Ascending aorta (tissue), 2 donors: ENCODE measurements at places on chromosomes 7 and 10. TPM values are rescaled to one million over a fixed set of nuclear protein-coding genes. Genes with fewer than 3 reads are reported as not detected.

TPK1 gene
- 3.7 TPM for total RNA-seq

MMP21 gene
- total RNA-seq, result not detected

CPA2 gene
- not detected for total RNA-seq

CC2D2B gene
- 3.9 TPM for total RNA-seq

CCL26 gene
- total RNA-seq, result not detected

ZC3HAV1L gene
- total RNA-seq, result 29.1 TPM

XRCC2 gene
- total RNA-seq, result 0.11 TPM

DNA sequence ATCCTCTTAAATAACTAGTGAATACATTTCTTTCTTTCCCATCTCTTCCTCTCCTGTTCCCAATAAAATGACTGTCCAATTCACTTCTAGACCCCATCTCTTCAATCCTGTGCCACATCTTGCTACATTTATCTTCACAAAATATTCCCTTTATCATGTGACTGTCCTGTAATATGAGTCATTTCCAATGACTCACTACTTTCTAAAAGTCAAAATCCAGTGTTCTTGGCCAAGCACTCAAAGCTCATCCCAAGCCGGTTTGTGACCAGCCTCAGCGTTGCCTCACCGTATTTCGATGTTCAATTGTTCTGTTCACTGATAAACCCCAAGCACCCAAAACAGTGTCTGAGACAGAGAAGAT lies 104.7 kb downstream of the PARD3 start:
- H3K4me1 ChIP-seq, result peaks cover 26% of the 10 kb centered on the region
- H3K4me3 ChIP-seq, result no peak overlapping the region
- DNase-seq, result no peak
- H3K27me3 ChIP-seq, result no peaks in the 10 kb centered on the region
- no peaks in the 10 kb centered on the region for H3K36me3 ChIP-seq

GRCh38 chr7:121449329-121449728 lies 53.2 kb upstream of the FAM3C start:
- H3K27ac ChIP-seq, result no peak overlapping the region
- no peak for DNase-seq
- no peaks in the 10 kb centered on the region for H3K27me3 ChIP-seq
- H3K4me1 ChIP-seq, result no peaks in the 10 kb centered on the region
- H3K36me3 ChIP-seq, result no peaks in the 10 kb centered on the region

- H3K27ac ChIP-seq, result no peak overlapping the region
- no peaks in the 10 kb centered on the region for H3K36me3 ChIP-seq
- H3K4me3 ChIP-seq, result no peak overlapping the region
- no peak for DNase-seq
Observed at GRCh38 chr7:147535701-147536111, 1054.9 kb upstream of the C7orf33 start.

DNA sequence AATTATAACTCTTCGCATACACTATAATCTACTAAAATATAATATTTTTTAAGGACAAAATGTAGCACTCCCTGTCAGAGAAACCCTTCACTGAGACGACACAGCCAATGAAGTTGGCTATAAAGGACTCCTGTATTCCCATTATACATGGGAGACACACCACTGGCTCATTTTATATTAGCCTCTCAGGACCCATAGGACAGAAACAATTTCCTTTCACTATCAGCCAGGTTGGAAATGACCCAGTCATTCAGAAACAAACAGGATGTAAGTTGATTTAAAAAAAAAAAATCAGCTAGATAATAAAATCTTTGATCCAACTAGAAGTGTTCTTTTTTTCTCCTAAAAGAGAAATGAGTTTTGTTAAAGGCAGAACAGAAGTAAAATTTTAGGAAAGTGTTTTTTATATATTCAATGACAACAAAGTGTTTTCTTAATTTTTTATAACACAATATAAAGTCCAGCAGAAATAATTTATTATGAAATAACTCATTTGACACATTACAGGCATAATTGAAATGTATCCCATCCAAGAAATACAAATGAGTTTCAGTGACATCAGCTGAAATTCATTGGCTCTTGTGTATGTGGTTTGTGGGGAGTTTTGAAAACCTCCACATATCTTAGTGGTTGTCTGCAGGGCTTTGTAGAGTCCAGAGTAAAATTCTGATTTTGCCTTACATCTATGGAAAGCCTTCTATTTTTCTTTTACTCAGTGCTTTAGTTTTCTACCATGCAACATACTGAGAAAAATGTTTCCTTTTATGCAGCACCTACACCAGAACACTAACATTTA lies 64.1 kb downstream of the CTTNBP2 start:
- H3K36me3 ChIP-seq, result no peaks in the 10 kb centered on the region
- no peaks in the 10 kb centered on the region for H3K27me3 ChIP-seq
- no peak for DNase-seq
- peak overlapping the region; percentile 37 for H3K27ac ChIP-seq
- H3K4me3 ChIP-seq, result peak overlapping the region; percentile 17
- H3K4me1 ChIP-seq, result no peaks in the 10 kb centered on the region

- no peaks in the 10 kb centered on the region for H3K27me3 ChIP-seq
- DNase-seq, result no peak
- no peaks in the 10 kb centered on the region for H3K4me1 ChIP-seq
- no peaks in the 10 kb centered on the region for H3K36me3 ChIP-seq
- H3K27ac ChIP-seq, result no peak overlapping the region
Observed at GRCh38 chr7:3193379-3194120, 107.5 kb upstream of the SDK1 start.

- H3K27me3 ChIP-seq, result no peaks in the 10 kb centered on the region
- H3K27ac ChIP-seq, result no peak overlapping the region
- no peak for DNase-seq
- H3K4me3 ChIP-seq, result no peak overlapping the region
- H3K36me3 ChIP-seq, result no peaks in the 10 kb centered on the region
Observed at GRCh38 chr10:127698886-127699285, 38.1 kb upstream of the FOXI2 start.

DNA sequence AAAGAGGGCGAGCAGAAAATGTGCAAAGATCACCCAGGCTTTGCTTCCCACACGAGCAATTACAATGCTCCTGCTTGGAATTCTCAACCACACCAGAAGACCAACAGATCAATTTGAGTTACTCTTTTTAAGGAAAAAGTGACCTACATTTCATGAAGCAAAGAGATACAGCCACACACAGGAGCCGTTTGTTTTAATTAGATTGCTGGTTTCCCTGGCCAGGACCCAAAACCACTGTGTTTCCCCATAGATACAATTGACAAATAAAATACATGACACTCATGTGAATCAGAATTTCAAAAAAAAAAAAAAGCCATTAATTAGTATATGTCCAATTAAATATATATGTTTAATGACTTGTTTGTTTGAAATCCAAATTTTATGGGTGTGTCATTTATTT lies 458.3 kb downstream of the PLXDC2 start:
- H3K4me3 ChIP-seq, result no peak overlapping the region
- DNase-seq, result no peak

GRCh38 chr10:87053111-87053510 lies 33.0 kb downstream of the FAM25A start:
- DNase-seq, result no peak
- no peak overlapping the region for H3K27ac ChIP-seq
- H3K36me3 ChIP-seq, result peaks cover 79% of the 10 kb centered on the region

- H3K27ac ChIP-seq, result peak overlapping the region; percentile 91
- H3K36me3 ChIP-seq, result no peaks in the 10 kb centered on the region
- H3K4me1 ChIP-seq, result no peaks in the 10 kb centered on the region
Observed at GRCh38 chr7:105389088-105389650, 448 bp upstream of the SRPK2 start.

DNA sequence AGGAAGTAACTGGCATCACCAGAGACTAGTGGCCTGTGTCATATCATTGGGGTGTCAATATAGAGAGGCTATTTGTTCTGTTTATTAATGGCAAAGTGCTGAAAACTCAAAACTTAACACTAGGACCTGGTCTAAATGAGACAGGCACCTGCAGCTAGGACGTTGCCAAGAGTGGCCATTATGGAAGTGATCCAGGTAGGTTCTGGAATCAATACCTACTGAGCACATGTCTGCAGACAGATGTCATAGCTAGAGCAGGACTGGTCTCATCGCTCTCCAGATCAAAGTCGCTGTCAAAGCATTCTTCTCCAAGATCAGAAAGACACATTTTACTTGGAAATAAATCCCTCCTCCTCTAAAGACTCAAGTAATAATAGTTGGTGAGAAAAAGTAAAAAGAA lies 40.3 kb downstream of the THNSL1 start:
- H3K36me3 ChIP-seq, result no peaks in the 10 kb centered on the region
- DNase-seq, result no peak
- H3K4me3 ChIP-seq, result no peak overlapping the region
- H3K27me3 ChIP-seq, result no peaks in the 10 kb centered on the region

DNA sequence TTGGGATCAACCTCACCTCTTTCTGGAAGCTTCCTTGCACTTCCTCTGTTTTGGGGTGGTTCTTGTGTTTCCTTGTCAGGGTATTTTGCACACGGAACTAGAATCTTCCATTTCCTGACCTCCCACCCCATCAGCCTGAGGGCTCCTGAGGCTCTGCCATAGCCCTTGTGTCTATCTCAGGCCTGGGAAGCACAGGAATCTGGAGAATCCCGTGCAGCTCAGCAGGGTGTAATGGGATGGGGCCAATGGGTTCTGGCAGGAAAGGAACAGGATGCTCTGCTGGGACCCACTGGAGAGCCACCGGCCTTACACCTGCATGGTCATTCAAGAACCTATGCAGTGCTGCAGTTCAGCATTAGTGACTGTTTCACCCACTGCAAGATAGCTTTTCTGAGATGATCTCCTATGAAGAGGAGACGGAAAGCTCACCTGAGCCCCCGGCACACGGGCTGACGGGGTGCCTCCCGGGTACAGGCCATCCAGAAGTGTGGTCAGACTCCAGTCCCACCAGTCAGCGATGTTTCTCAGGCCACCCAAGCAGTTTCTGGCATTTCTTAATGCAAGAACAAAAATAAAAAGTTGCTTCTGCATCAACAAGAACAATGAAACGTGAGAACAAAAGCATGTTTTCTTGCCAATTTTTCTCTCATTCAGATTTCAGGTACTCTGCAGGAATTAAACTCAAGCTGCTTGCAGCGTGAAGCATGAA lies 133.2 kb downstream of the PKD1L1 start:
- no peak for DNase-seq
- H3K27ac ChIP-seq, result no peak overlapping the region
- no peaks in the 10 kb centered on the region for H3K36me3 ChIP-seq
- peaks cover 8% of the 10 kb centered on the region for H3K4me1 ChIP-seq

GRCh38 chr7:90595342-90595800 lies 750 bp upstream of the CDK14 start:
- H3K27me3 ChIP-seq, result no peaks in the 10 kb centered on the region
- no peaks in the 10 kb centered on the region for H3K4me1 ChIP-seq
- peak overlapping the region; percentile 78 for H3K4me3 ChIP-seq
- no peak for DNase-seq
- no peaks in the 10 kb centered on the region for H3K36me3 ChIP-seq

DNA sequence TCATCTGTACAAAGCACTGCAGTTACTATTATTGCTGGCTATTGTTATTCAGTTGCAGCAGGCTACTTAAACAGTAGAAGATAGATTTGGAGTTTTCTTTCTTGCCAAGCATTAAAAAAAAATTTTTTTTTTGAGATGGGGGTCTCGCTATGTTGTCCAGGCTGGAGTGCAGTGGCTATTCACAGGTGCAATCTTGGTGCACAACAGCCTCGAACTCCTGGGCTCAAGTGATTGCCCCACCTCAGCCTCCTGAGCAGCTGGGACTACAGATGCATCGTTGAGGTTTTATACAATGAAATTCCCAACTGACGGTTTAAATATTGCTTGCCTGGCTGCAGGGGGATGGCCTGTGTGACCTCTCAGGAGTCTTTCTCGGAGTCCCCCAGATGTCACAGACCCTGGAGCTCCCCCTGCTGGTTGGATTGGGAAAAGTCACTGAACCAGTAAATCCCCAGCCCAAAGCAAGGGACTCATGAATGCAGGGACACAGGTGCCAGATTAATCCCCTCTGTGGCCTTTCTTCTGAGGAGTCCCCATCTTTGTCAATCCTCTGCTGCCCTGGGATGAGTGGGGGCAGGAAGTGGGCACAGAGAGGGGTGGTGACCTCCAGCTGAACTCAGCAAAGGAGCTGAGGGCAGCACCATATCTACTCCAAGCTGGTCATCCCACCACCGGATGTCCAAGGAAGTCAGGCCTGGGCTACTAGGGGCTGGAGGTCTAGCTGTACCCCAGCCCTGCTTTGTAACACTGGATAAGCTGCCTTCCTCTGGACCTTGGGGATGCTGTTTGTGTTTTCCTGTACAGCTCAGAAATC lies 149.6 kb downstream of the C10orf105 start:
- H3K36me3 ChIP-seq, result no peaks in the 10 kb centered on the region
- peak; percentile 83 for DNase-seq
- no peaks in the 10 kb centered on the region for H3K4me1 ChIP-seq
- H3K27me3 ChIP-seq, result no peaks in the 10 kb centered on the region
- H3K4me3 ChIP-seq, result no peak overlapping the region

DNA sequence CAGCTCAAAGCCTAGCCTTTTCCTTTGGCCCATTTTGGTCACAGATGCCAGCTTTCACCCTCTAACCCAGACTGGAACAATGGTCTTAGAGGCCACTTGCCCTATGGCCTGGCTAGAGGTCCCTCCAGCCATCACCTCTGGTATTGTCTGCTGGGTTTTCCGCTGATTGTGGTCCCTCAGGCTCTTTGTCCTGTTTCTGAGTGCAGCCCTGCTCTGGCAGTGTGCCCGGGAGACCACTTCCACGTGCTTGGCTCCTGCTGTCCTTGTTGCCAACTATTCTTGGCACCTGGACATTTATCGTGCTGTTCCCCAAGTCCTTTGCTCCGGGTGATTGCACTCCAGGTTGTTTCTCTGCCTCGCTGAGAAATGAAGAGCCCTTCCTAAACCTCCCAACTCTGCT lies 53.3 kb upstream of the FAM180A start:
- H3K27me3 ChIP-seq, result no peaks in the 10 kb centered on the region
- no peak for DNase-seq
- peaks cover 3% of the 10 kb centered on the region for H3K4me1 ChIP-seq

DNA sequence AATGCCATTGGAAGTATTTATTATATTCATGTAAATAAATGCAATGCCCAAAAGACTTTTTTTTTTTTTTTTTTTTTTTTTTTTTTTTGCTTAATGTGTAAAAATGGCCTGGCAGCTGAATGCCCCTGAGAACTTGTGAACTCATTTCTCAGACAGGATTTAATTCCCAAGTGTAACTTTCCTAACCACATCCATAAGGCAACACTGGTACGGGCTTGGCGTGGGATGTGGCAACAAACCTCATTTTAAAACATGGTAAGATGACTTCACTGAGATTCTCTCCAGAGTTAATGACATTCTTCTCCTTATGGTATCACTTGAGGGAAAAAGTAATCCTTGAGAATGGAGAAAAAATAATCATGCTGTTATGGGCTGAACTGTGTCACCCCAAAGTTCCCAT lies 150.4 kb downstream of the DGKI start:
- H3K27ac ChIP-seq, result no peak overlapping the region
- peaks cover 5% of the 10 kb centered on the region for H3K4me1 ChIP-seq
- H3K36me3 ChIP-seq, result no peaks in the 10 kb centered on the region
- H3K4me3 ChIP-seq, result no peak overlapping the region
- DNase-seq, result no peak

DNA sequence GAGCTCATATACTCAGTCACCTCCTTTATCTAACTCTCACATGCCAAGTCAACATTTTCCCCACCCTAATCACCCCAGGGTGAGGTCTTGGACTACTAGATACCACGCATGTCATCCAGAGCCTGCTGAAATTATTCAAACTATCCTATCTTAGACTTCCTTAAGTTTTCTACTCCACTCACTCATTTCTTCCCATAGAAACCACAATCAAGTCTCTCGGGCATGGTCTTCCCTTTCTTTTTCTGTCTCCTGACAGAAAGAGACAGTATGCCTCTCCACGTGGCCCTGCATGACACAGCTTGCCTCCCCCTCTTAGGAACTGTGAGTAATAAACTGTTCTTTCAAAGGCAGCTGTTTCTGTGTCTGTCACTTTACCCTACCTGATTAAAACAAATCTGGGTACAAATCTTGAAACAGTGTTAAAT lies 29.4 kb downstream of the TAS2R41 start:
- H3K27me3 ChIP-seq, result no peaks in the 10 kb centered on the region
- H3K4me3 ChIP-seq, result no peak overlapping the region
- no peak for DNase-seq
- H3K27ac ChIP-seq, result no peak overlapping the region
